ENCODE measurements at places on chromosomes 2 and 18.

- no peak for DNase-seq
Observed at GRCh38 chr2:65397122-65397521, 35.3 kb downstream of the SPRED2 start.

- DNase-seq = no peak
Observed at GRCh38 chr2:213317929-213318328, 33.7 kb downstream of the SPAG16 start.

DNA sequence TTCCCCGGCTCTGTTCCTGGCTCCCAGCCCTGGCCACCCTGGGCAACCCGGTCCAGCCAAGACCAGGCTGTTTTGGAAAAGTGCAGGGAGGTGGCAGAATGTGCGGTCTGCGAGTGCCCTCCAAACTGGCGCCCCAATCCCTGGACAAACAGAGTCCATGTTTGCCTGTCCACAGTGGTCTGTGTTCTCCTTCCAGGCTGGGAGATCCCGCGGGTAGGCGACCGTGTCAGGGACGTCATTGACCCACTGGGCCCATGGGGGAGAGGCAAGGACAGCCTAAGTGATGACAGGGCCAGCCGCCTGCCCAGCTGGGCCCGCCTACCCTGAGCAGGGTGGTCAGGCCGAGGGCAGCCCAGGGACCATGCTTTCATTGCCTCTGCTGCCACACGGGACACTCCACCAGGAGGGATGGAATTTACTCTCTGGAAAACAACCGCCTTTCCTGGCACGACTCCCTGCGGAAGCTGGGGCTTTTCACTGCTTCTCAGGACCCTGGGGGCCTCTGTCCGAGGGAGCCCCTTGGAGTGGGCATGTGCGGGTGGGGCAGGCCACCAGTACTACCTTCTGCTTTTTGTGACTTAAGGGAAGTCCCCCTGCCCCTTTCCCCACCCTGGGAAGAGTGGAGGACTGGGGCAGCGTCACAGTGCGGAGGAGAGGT lies 20.1 kb downstream of the CYP26B1 start:
- no peak for DNase-seq

DNA sequence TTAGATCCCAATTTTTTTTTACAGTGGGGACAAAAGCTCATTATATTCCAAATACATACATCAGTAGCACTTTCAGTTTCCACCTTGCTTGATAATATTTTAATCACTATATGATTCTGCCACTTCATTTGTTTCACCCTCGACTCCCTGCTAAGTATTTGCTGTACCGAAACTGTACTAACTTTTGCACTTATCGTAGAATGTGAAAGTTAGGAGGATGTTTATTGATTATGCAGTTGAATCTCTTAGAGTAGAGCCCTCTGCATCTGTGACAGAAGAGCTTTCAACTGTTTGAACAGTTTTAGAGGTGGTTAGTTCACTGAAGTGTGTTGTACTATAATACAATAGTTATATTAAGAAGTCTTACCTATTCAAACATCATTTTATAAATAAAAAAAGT lies 20.8 kb downstream of the NCOA1 start:
- no peak for DNase-seq

- no peak for DNase-seq
Observed at GRCh38 chr2:200618590-200619021, 32.8 kb downstream of the AOX1 start.

DNA sequence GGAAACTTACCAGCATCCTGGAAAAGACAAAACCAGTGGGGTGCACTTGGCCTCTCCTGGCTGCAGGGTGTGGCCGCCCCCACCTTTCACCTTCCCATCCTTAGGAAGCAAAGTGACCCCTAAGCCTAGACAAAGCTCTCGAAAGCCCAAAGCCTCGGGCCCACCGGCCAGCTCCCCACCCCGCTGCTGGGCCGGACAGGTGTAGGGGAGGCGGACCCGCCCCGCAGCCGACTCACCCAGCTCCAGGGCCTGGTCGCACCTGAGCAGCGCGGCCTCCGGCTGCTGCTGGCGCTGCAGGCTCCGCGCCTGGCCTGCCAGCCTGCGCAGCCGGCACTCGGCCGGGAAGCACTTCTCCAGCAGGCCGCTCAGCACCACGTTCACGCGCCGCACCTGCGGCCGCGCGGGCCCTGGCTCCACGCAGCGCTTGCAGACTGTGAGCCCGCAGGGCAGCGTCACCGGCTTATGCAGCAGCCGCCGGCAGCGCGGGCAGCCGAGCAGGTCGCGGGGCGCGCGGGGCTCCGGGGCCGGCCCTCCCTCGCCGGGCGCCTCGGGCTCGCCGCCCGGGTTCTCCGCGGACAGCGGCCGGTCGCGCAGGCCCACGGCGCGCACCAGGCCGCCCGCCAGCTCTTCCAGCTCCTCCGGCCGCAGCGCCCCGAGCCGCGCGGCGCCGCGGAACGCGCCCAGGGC lies 979 bp downstream of the LONRF2 start:
- no peak for DNase-seq

- no peak for DNase-seq
Observed at GRCh38 chr2:39511605-39512433, 74.7 kb upstream of the MAP4K3 start.

- no peak for DNase-seq
Observed at GRCh38 chr2:136137982-136138381, 20.0 kb upstream of the CXCR4 start.

DNA sequence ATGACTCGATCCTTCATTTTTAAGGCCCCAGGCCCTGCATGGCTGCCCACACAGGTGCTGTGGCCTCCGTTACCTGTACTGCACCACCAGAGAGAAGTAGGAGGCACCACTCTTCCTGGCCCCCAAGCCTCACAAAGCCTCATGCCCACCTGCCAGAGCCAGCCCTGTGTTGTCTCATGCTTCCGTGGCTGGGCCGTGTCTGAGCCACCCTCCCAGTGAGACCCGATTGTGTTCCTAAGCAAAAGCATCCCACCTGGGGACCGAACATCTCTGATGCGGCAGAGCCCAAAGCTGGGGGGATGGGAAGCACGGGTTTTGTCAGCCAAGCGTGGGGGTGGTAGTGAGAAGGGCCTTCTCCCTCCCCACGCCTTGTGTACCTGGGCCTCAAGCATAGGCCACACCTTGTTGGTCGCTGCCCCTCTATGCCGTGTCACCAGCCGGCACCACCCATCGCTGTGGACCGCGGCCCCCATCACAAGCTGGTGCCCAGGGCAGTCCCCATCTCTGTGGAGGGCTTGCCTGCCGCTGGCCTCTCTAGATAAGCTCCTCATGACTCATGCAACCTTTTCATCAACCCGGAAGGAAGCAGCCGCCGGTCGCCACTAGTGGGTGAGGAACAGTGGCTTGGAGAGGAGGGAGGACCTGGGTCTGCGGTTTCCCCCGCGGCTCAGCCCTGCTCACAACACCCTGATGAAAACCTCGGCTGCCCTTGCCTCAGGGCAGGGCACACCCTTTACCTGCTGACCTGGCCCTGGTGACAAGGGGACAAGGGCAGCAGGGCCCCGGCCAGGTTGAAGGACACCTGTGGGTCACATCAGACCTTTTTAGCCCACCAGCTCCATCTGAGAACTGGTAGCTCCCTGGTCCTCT lies 2.7 kb upstream of the RNPEPL1 start:
- DNase-seq = no peak

GRCh38 chr18:24928301-24928878 lies 423.6 kb downstream of the ZNF521 start:
- DNase-seq = no peak

GRCh38 chr2:197304556-197305011 lies 6.0 kb downstream of the ANKRD44 start:
- DNase-seq = no peak

GRCh38 chr2:132726155-132726554 lies 56.1 kb upstream of the LYPD1 start:
- DNase-seq = no peak

GRCh38 chr18:3452750-3453539 lies 3.0 kb downstream of the TGIF1 start:
- DNase-seq = no peak

GRCh38 chr2:6202756-6203155 lies 510.6 kb downstream of the SOX11 start:
- DNase-seq = no peak

GRCh38 chr2:114010001-114010400 lies 120.1 kb downstream of the ACTR3 start:
- no peak for DNase-seq

DNA sequence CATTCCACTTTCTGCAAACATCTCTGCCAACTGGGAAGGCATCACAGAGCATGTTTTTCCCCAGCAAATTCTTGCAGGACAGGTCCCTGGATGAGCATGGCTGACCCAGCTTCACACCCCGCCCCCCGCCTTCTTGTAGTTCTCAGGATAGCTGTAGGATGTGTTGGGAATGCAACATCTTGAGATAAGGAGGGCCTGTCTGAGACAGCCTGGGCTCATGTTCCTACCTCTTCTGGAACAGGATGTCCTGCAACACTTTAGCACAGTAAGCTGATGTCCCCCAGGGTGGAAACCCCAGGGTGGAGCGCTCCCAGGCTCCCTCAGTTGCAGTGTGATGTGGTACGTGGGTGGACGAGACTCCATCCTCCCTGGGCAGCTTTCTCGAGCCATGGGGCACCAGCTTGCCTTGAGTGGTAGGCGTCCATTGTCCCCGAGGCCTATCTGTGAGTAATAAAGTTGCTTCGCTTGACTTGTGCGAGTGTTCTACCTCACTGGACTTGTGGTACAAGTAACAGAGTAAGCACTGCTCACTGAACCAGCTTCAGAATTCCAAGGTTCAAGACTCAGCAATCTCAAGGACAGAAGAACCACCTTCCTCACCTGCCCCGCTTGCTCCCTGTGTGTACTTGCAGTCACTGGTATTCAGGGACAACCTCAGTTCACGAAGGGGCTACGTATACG lies 48.6 kb downstream of the EMX1 start:
- DNase-seq = no peak

GRCh38 chr2:16633621-16634430 lies 31.8 kb downstream of the CYRIA start:
- no peak for DNase-seq

DNA sequence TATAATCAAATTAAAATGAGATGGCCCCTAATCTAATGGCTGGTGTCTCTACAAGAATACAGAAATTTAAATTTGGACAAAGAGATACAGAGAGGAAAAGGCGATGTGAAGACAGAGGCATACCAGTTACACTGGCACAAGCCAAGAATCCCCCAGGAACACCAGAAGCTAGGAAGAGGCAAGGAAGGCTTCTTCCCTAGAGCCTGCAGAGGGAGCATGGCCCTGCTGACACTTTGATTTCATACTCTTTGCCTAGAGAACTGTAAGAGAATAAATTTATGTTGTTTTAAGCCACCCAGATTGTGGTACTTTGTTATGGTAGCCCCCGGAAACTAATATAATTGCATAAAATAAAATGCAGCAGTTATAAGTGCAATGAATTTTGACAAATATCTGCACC lies 671.4 kb downstream of the MBD2 start:
- DNase-seq = no peak

- no peak for DNase-seq
Observed at GRCh38 chr2:22795287-22795866, 589.6 kb upstream of the KLHL29 start.

DNA sequence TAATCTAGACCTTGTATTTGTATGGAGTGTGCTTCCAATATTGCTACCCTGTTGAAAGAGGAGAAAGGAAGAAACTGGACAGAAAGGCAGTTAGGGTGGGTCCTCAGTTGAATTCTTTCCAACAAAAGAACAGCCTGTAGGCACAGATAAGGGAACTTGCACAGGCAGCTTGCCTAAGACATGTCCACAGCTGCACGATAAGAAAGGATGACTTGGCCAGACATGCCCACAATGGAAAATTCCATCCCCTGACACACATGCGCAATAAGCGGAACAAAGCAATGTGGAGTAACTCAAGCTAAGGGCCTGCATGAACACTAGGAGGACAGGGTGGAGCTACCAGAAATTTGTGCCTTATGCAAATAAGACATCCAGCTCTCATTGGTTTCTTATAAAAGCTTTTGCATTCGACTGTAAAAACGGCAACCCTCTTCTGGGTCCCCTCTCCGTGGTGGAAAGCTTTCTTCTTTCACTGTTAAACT lies 1084.7 kb upstream of the NXPH2 start:
- no peak for DNase-seq

- no peak for DNase-seq
Observed at GRCh38 chr2:152421521-152422370, 86.8 kb downstream of the FMNL2 start.

- no peak for DNase-seq
Observed at GRCh38 chr2:159093497-159093896, 125.1 kb downstream of the TANC1 start.

DNA sequence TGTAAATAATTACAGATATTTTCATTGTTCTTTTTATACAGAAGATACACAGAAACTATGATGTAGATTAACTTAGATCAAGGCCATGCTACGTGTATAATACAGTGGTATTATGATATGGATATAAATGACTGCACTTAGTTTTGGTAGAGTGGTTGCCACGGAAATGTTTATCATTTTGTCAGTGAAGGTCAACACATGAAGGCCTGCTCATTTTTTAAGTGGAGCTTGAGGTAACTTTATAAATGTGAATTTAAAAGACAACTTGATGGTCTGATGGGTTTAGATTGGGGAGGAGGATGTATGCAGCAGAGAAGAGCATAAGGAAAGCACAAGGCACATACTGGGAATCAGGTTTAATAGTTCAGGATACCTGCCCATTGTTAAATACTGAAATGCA lies 14.4 kb upstream of the BBS5 start:
- DNase-seq = no peak

GRCh38 chr2:199907008-199907714 lies 3.9 kb upstream of the C2orf69 start:
- DNase-seq = no peak

GRCh38 chr2:88724643-88725332 lies 33.3 kb downstream of the RPIA start:
- DNase-seq = no peak

DNA sequence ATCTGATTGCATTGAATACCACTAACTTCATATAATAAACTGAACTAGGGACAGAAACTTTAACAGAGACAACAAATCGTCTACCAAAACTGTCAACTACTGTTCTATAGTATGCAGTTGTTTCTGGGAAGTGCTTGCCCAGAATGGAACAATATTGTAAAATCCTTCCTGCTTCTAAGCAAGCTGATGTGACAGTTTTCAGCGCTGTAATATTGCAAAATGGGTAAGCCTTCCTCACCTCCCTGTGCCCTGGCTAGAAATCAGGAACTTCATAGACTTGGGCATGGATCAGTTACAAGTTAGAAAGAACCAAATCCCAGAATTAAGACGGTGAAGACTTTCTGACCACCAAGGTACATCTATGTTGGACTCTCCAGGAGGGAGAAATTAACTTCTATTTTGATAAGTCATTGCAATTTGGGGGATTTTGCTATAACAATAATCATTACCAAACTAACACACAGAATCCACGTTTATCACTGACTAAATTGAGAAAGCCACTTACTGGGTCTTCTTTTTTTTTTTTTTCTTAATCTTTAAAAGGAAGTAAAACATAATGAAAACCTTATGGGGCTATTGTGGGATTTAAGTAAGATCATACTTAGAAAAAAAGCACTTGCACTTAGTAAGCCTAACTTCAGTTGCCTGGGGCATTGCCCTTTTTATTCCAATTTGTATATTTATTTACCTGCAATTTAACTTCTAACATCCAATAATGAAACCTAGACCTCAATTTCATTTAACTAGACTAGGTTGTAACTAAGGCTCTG lies 261.5 kb downstream of the TRIB2 start:
- no peak for DNase-seq
